OCI-M1 (cell line): ENCODE measurements at places on chromosomes 13 and 19.

DNA sequence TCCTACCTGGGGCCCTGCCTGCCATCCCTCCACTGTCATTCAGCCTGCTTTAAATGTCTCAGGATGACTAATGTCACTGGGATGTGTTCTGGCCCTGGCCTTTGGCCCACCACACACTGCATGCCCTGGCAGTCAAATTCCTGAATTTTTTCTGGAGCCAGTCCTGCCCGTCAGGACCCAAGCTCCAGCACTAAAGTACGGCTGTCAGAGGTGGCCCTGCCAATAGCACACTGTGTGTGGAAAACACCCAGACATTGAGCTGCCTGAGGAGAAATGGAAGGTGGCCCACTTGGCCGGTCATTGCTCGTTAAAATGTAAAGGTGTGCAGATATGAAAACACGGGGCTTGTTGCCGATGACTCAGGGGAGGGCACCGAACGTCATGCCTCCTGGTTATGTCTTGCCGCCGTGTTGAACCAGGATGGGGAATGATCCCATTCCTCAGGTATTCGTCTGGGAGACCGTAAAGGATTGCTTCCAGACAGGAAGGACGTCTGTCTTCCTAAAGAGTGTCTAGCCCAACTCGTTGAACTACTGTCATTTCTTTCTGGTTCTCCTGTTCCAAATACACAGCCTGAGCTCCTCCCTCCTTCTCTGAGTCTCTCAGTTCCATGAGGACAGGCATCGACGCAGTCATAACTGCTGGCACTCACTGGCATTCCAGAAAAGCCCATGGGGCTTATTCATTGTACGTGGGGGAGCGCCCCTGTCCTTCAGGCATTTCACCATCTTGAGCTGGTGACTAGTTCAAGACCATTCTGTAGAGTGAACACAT, 40.6 kb downstream of the COL4A2 start:
- DNase-seq = no peak

DNA sequence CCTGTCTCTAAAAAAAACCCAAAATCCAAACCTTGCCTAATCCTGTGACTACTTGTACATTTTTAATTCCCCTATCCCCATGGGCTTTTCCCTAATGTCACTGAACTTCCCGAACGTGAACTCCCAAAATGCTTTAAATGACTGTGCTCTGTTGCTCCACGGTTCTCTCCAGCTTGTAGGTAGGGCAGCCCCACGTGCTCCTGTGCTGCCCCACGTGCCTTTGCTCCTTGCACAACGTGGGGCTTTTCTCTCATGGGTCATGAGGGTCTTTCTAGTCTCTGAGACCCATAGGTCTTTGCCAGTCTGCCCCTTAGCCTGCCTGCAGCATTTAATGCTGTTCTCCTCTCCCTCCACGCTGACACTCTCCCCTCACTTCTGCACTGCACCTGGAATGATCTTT, 122.0 kb downstream of the SHISA2 start:
- no peak for DNase-seq

GRCh38 chr13:105806628-105806920, 728.9 kb downstream of the EFNB2 start:
- no peak for DNase-seq

DNA sequence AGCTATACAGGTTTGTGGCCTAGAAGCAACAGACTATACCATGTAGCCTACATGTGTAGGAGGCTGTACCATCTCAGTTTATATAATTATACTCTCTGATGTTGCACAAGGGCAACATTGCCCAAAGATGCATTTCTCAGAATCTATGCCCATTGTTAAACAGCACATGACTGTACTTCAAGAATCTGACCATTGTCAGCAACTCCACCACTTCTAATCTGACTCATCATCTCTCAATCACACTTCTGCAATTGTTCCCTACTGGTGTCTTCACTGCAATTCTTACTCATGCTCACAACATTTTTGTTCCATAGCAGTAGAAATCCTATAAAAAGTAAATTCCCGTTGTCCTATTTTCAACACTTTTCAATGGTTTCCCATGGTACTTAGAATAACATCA, 63.9 kb upstream of the ATXN8OS start:
- peak; percentile 47 for DNase-seq

- peak; percentile 47 for DNase-seq
These were observed 253.6 kb upstream of the MAB21L1 start for GRCh38 chr13:35729926-35730627.
